Astrocyte of the cerebellum (primary cell): ENCODE measurements at places on chromosomes 7 and 10.
A peak's percentile ranks its signal among the peaks of the same experiment; 100 is the strongest.

DNA sequence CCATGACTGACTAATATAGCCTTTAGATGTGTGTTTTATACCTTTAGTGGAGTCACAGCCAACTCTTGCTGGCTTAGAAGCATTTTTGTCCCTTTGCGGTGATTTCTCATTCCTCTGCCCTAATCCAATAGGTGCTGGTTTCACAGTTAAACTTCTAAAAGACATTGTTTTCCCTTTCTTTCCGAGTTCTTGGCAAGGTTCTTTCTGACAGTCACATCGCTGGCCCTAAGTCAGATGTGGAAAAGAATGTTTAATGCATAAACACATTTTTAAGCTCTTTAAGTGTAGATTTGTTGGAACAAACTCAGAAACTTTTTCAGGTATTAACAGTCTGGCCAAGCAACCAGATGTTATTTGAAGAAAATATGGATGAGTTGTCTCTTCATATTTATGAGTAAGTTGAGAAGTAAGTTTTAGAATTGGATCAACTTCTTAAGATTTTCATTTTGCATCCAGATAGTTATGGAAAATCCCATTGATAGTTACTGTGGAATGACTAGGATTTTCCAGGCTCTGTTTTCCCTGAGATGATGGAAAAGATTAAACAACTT is 4.1 kb downstream of the EPDR1 start:
- DNase-seq, result peak; percentile 79

- DNase-seq, result peak; percentile 53
These were observed 16.1 kb upstream of the PIK3CG start for GRCh38 chr7:106848851-106849442.

DNA sequence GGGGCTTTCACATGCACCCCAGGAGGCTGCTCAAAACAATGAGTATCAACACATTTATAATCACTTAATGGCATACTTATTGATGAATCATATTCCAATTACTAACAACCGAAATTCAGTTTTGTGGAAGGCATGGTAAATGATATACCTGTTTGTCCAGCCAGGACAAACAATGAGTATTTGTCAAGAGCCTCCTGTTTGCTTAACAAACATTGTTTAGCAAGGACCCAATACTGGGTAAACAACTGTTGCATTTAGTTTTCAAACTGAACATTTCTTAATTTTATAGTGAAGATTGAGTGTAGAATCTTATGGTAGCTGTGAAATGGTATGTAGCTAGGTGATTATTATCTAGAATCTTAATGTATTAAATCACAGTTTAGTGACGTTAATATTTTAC is 473.7 kb downstream of the ATRNL1 start:
- no peak for DNase-seq

- no peak for DNase-seq
These were observed at the start of gene EZH2 for GRCh38 chr7:148884049-148884298. TSS of gene EZH2 (minus strand) at chr7:148884291. CDS start at chr7:148847298, 36,993 bp downstream.

GRCh38 chr7:124403587-124403986 is 362.0 kb downstream of the GPR37 start:
- no peak for DNase-seq

- no peak for DNase-seq
These were observed 10.7 kb downstream of the AMZ1 start for GRCh38 chr7:2698581-2699288.

DNA sequence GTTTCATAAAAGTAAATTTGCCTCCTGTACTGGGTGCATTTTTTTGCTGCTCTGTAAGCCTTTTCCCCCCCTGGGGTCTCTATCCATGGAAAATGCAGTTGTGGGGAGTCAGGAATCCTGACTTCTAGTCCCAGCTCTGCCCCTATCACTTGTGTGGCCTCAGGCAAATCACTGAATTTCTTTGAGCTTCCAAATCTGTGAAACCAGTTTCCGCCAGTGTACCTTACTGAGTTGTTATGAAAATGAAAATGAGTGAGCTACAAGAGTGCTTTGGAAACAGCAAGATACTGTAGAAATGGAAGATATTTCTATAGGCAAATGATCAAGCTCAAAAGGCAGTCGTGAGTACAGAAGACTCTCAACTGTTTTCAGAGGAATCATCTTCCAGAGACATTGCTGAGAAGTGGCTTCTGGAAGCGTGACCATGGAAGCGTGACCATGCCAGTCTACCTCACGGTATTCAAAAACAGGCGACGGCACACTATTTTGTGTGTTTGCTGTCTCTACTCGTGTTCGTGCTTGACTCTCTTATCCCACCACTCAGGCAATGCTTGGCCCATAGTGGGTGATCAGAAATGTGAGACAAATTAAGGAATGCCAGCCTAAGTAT is 107.4 kb downstream of the ATXN7L1 start:
- DNase-seq, result no peak

GRCh38 chr7:6272481-6273323 is at the start of gene CYTH3:
TSS of gene CYTH3 (minus strand) at chr7:6272624. CDS start at chr7:6272507, 117 bp downstream.
- DNase-seq, result no peak

DNA sequence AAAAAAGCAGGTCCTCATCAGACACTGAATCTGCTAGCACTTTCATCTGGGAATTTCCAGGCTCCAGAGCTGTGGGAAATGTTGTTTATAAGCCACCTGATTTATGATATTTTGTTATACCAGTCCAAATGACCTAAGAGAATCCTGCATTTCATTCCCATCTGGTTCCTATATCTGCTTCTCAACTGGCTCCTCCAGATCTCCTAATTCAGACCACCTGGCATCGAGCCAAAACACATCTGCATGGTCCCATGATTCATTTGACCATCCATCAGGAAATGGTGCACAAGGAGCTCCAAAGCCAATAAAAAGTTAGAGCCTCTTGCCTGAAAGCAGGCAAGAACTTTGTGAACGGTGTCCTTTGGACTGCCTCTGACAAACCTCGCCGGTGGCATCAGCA is 108.9 kb downstream of the IPMK start:
- DNase-seq, result peak; percentile 9

DNA sequence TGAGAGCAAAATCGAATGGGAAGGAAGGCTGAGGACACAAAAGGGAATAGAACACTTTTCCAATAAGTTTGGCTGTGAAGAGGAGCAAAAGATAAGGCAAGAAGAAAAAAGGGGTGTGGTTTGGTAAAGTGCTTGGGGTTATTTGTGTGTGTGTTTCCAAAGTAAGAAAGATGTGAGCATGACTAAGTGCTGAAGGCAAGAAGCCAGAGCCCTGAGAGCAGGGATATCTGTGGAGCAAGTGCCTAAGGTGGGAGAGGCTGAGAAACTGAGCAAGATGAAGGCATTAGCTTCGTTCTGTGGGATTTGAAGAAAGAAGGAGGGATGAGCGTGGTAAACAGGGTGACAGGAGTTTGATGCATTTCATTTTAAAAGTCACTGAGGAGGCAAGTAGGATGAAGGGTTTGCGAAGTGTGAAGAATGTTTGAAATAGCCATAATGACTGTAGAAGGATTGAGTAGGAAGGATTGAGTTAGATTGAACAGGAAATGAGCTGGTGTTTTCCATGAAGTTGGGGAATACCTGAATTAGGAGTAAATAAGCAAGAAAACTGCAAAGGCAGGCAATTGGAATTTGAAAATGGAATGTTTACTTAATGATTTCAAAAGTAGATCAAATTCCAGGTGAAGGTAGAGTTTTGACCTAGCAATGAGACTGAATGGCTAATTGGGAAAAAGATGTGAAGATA is 19.9 kb upstream of the SP4 start:
- DNase-seq, result no peak

DNA sequence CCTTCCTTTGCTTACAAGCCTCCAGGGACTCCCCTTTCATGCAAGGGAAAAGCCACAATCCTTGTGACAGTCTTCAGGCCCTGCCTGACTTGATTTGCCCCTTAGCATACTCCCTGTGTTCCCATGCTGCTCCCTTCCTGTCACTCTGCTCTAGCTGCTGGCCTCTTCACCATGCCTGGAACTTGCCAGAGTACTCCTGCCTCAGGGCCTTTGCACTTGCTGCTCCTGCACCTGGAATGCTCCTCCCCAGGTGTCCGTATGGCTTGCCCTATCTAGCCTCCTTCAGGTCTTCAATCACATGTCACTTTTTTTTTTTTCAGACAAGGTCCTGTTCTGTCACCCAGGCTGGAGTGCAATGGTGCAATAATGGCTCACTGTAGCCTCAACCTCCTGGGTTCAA is 22.8 kb upstream of the GOLGA7B start:
- no peak for DNase-seq

- DNase-seq, result no peak
These were observed 2.6 kb downstream of the SCD start for GRCh38 chr10:100349672-100350071.

DNA sequence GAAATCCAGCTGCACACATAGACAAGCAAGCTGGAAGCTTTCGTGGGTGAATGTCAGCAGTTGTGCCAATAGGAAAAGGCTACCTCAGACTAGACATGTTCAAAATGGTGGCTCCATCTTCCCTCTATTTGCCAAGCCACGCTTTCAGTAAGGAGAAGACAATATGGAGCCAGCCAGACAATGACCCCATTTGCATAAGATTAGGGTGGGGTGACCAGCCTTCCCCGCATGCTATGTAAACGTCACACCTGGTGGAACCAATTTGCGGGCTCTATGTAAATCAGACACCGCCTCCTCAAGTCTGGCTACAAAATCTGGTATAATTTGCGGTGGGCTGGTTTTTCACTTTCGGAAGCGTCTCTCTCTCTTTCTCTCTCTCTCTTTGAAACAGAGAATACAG is 297.4 kb upstream of the PCDH15 start:
- no peak for DNase-seq

GRCh38 chr10:32795598-32796183 is 162.3 kb downstream of the ITGB1 start:
- DNase-seq, result peak; percentile 6

GRCh38 chr7:76300166-76300731 is 2.2 kb upstream of the HSPB1 start:
- no peak for DNase-seq

- DNase-seq, result no peak
These were observed 83.7 kb downstream of the RBM33 start for GRCh38 chr7:155728116-155728515.

- DNase-seq, result no peak
These were observed 3.0 kb downstream of the COL1A2 start for GRCh38 chr7:94397722-94398121.

GRCh38 chr10:129915526-129916378 is 48.3 kb downstream of the EBF3 start:
- no peak for DNase-seq

DNA sequence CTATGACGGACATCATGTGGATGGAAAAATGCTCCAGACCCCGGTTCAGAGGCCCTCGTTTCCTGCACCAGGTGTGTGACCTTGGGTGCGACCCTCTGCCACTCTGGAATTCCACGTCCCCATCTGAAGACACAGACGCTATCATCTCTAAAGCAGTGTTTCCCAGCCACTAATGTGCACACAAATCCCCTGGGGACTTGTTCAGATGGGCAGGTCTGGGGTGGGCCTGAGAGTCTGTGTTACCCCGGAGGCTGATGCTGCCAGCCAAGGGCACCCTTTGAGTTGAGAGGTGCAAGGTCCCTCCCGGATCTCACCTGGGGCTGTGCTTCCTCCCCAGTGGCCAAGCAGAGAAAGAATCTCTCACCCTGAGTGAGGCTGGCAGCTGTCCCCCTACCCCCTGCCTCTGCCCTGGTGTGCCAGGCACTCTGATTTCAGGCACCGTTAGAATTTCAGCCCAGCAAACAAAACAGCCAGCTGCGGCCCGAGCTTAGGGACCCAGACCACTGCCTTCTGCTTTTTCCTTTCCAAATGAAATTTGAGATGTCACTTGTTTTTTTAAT is 90.0 kb downstream of the SLIT1 start:
- no peak for DNase-seq

GRCh38 chr10:11830836-11831519 is 7.8 kb downstream of the PROSER2 start:
- DNase-seq, result no peak

DNA sequence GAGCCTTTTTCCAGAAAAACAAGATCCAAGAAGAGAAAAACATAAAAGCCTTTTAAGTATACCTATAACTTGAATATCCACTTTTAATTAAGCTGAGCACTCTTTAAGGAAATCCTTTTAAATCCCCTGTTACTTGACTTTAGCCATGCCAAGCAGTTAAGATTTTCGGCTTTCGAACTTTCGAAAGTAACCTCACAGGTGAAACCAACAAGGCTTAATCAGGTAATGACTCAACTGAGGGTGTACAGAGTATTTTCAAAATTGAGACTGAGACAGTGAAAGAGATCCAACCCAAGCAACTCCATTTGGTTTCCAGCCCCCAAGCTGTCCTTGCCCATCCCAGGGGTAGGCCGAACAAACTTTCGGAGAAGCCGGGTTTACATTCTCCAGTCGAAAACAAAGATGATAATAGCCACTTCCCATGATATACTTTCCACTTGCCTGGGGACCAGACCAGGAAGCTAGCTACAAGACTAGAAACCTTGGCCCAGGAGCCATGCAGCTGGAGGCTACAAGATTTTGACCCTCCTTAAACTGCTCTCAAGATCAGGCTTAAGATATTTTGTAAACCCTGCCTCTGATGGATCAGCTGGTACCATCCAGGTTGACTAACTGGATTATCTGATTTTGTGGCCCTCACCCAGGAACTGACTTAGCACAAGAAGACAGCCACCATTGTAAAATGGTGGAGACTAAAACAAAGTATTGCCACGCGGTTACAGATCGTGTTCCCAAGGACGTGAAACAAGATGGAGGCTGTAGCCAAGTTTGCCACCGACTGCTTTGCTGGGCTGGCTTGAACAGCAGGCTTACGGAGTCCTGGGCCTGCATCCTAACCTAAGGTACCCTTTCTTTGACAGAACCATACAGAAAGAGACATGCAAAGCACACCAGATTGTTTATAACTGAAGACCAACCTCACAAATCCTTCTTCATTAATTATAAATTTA is 32.3 kb downstream of the C1GALT1 start:
- no peak for DNase-seq

DNA sequence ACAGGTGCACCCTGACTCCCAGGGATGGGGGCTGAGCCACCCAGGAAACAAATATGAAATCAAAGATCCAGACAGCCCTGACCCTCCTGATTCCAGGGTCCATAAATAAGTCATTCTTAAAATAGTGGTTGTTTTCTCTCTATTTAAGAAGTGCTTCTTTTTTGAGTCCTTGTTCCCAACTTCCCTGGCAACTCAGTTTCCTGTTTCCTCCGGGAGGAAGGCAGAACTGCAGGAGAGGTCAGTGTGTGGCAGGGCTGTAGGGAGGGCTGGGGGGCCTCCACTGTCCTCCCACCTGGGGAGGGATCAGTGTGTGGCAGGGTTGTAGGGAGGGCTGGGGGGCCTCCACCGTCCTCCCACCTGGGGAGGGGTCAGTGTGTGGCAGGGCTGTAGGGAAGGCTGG is 88.7 kb upstream of the PDGFA start:
- DNase-seq, result no peak
